Stomach (tissue), 19 donors: ENCODE measurements at places on chromosomes 5 and 9. TPM values are rescaled to one million over a fixed set of nuclear protein-coding genes. Genes with fewer than 3 reads are reported as not detected.

GRCh38 chr9:81522716-81523551 lies 166.4 kb downstream of the TLE1 start:
- peak; percentile 68 for DNase-seq

DNA sequence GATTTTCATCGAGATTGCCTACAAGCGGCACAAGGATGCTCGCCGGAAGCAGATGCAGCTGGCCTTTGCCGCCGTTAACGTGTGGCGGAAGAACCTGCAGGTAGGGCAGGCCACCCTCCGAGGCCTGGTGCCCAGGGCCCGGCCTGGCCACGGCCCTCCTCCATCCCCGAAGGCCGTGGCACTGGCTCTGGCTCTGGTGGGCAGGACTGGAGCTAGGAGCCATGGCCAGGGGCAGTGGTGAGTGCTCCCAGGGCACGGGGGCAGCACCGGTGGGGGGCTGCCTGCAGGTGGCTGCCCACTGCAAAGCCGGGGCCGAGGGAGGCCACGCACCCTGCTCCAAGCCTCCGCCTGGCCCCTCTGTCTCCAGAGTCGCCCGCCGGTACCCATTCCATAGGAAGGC lies 6.0 kb downstream of the LRRC26 start:
- DNase-seq, result no peak

DNA sequence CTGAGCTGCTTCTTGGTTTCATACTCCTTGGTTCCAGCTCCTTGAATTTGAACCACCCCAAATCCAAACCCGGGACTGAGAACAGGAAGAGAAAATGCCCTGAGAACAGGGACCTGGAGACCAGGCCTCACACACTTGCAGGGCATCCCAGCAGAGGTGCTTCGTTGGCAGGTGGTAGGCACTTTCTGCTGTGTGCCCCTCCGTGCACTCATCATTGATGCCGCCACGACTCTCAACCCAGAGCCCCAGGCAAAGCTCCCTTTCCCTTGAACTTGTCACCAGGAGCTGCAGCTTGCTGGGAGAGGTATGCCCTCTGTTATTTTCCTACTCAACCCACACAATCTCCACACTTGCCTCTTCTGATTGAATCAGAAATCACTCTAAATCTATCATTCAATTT lies 217.8 kb upstream of the IRX1 start:
- no peak for DNase-seq

GRCh38 chr9:21964925-21965385 lies 29.2 kb downstream of the CDKN2A start:
- DNase-seq, result peak; percentile 38

DNA sequence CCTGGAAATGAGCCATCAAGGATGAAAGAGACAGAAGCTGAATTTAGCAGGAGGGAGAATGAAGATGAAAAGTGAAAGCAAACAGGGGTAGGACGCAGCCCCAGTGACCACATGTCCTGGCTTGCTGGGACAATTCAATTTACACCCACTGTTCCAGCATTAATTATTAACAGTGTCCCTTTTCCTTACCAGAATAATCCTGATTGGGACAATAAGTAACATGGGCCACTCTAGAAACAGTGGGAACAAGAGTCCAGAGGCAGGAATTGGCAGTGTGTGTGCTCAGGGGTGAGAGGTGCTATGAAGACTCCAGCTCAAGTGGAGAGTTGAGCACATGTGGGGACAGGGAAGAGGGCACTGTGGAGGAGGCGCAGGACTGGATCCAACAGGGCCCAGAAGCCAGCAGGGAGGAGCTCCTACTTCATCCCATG lies 147.1 kb downstream of the C5orf15 start:
- no peak for DNase-seq

DNA sequence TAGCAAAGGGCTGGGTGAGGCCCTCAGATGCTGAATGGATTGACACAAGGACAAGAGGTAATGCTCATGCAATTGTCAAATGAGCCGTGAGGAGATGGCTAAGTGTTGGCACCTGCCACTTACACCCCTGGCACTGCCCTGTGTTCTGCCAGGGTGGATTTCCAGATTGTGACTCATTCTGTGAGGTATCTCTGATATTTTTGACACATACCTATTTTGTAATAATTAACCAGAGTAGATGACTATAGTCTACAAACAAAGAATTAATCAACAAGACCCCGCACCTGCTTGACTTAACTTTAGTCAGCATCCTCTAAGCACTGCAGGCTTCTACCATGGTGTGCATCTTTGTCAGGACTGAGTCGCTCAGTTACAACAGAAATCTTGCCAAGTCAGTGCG lies 200.8 kb downstream of the DIRAS2 start:
- no peak for DNase-seq

DNA sequence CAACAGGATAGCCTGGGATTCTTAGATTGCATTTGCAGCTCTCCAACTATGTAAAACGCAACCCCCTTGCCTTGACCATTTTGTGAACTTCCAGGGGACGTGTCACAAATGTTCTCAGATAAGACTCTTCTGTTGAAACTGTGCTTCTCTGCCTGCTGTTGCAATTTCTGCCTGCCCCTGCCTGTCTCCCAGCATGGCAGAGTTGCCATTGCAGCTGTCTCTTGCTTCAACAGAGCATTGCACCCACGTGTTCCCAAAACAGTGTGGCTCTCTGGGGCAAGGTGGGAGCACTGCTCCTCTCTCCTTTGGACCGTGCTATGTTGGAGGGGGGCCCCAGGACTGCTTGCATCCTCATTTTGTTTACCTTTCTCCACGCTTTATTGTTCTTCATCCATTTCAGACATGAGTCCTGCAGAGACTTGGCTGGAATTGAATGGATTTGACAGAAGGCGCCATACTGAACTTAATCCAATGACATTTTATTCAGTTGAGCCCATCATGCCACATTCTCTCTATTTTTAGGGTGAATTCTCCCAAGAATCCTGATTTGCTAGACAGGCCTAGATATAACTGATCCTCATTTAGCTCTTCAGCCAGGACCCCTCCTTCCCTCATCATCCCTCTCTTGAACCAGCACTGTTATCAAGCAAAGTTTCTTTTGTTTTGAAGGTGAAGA lies 90.7 kb downstream of the MAT2B start:
- no peak for DNase-seq

- DNase-seq, result no peak
Measured at GRCh38 chr5:132251220-132251725, 6.2 kb upstream of the PDLIM4 start.

GRCh38 chr5:125181159-125181558 lies 434.7 kb upstream of the ZNF608 start:
- DNase-seq, result no peak

DNA sequence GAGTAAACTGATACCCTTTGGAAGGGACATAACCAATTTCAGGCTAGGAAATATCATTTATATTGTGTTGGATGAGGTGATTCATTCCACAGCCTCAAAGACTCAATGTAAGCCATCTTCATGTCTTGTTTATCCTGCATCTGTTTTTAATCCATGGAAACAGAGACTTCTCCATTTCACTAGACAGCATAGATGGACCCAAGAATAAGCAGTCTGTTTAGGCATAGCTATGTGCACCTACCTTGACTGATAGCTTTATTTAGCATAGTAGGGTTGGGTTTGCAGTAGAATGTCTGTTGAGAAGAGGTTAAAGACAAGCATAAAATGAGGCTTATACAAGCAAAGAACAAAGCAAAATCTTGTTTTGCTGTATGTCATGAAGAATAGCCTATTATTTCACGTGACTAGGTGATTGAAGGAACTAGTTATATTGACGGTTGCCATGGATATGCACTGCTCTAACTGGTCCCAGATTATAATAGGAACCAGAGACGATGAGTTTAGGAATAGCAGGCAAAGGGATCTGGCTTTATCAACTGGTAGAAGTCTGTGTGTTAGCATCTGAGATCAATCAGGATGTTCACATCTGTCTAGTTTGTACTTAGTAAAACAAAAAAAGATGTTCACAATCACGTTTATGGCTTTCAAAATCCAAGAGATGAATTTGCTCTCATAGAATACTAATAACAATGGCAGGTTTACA lies 154.8 kb upstream of the KLF9 start:
- no peak for DNase-seq

- DNase-seq, result no peak
Measured at GRCh38 chr9:104843644-104844240, 79.8 kb downstream of the NIPSNAP3B start.

DNA sequence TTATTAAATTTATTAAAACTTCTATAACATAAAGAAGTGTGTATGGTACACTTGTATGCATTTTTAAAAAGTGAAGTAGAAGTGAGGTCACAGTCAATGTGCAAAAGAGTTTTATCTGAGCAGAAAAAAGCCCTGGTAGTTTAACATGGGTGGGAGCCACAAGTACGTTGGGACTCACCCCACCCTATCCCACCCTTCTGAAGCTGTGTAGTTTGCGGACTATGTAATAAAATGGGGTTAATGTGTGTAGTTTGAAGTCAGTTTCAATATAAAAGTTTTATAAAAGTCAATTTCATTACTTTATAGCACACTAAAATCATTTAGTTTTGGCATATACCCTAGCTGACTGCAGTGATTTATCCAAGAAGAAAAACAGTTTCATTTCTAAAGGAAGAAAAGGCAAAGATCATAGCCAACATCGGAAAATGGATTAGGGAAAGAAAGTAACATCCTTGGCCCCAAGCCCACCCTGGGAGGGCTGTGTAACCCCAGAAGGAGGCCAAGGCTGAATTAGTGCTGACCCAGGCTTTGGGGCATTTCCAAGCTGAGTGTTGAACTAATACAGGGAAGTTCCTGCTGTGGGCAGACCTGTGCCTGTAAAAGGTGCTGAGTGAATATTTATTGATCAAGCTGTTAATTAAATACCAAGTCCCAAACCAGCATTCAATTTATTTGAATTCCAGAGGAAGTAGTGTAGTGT lies 398.6 kb upstream of the ADAMTSL1 start:
- DNase-seq, result peak; percentile 35

DNA sequence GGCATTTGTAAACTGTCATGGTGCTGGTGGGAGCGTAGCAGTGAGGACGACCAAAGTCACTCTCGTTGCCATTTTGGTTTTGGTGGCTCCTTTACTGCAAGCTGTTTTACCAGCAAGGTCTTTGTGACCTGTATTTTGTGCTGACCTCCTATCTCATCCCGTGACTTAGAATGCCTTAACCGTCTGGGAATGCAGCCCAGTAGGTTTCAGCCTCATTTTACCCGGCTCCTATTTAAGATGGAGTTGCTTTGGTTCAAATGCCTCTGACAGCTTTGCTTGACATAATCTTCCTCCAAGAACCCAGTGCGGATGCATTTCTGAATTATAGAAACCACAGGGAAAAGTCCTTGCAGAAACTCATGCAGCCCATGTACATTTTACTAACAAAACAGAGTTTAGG lies 3.9 kb upstream of the RASGRF2 start:
- no peak for DNase-seq

- DNase-seq, result no peak
Measured at GRCh38 chr9:132002643-132003318, 76.9 kb downstream of the MED27 start.

GRCh38 chr5:139848508-139849100 lies 53.0 kb downstream of the PSD2 start:
- peak; percentile 50 for DNase-seq

- no peak for DNase-seq
Measured at GRCh38 chr5:158462349-158463114, 603.6 kb upstream of the CLINT1 start.

GRCh38 chr5:1743061-1743768 lies 56.4 kb downstream of the MRPL36 start:
- DNase-seq, result no peak

DNA sequence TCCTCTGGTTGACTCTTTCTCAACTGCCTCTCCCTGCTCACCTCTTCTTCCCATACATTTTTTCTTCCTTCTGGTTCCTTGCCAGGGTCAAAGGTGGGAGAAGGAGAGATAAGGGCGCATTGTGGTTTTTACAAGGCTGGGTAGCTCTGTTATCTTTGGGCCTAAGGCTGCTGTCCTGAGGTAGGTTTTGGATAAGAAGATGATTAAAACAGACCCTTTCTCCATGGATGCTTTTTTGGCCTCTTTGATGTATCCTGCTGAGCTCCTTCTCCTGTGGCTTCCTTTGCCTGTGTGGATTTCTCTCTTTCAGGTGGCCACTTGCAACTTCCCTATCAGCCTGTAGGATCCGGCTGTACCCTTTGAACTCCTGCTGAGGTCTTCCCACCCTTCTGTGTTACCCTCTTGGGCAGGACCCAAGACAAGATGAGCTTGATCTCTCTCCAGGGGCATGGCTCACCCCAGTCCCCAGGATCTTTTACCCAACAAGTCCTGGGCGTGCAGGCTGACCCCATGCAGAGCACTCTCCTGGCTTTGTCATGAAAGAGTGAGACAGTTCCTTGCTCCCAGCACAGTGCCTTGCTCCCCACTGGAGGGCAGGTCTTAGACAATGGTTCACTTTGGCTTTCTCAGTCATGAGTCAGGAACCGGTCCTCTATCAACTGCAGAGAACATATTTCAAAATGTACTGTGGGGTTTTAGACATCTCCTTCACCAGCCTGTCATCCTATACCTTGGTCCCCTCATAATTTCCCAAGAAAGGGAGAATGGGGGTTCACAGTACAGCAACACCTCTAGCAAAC lies 197.9 kb downstream of the TLE4 start:
- no peak for DNase-seq

DNA sequence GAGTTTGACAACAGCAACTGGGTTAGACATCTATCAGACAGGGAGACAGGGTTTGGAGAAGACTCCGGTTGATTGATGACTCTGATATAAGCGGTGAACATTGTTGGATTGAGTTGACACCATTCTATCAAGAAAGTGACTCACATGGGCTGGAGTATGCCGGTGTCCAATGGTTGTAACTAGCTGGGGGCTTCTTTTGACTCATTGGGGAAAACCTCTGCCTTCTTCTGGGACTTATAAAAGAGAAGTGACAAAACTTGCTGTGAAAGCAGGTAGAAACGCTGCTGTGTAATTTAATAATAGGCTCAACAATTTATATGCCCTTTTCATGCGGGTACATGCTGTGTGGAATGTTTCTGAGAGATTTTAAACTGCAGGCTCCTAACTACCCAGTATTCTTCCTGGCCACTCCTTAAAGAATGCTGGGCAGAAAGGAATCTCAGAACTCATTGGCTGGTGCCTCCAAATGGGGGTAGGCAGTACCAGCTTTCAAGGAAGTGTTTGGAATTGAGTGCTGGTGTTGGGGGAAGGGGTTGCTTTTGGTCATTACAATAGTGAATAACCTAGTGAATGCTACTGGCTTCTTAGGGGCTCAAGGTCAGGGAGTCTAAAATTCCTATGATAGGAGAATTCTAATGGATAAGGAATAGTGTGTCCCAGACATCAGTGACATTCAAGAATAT lies 43.9 kb downstream of the FYB1 start:
- no peak for DNase-seq

- DNase-seq, result no peak
Measured at GRCh38 chr9:93219692-93220091, 35.8 kb downstream of the WNK2 start.

GRCh38 chr5:52837068-52837467 lies 49.4 kb downstream of the ITGA1 start:
- peak; percentile 44 for DNase-seq

- DNase-seq, result peak; percentile 79
Measured at GRCh38 chr9:32581512-32582143, 8.7 kb upstream of the NDUFB6 start.

- DNase-seq, result peak; percentile 95
Measured at GRCh38 chr9:113993838-113994540, 84.1 kb downstream of the AMBP start.

The NUP155 gene
- 2.1 TPM for polyA plus RNA-seq

The SH3GLB2 gene
- 58.2 TPM for polyA plus RNA-seq

The ACTBL2 gene
- 0.19 TPM for polyA plus RNA-seq

The KIF4B gene
- polyA plus RNA-seq, result not detected

The AQP7 gene
- polyA plus RNA-seq, result 5.3 TPM

The PCDHB12 gene
- polyA plus RNA-seq, result 0.19 TPM

The ACOT12 gene
- polyA plus RNA-seq, result not detected

The SLC2A8 gene
- 15.3 TPM for polyA plus RNA-seq
